ENCODE measurements at places on chromosomes 6 and 20.

- no peak for DNase-seq
Measured at GRCh38 chr6:93801101-93801847, 381.9 kb upstream of the EPHA7 start.

DNA sequence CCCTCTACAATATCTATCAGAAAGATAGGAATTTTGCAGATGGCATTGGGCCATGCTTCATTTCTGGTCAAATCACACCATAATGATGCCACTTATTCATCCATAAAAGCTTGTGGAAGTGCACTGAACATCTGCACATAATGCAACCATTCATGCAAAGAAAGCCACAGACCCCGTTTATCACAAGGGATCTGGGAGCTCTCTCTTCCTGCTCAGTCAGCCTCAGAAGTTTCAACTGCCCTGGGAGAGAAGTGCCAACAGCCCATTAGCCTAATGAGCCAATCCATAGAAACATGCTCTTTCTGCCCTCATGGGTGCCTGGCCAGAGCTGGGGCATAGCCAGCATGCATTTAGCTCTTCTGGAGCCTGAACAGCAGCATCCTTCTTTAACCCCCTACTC, 85.8 kb downstream of the SLC35F1 start:
- DNase-seq, result no peak

DNA sequence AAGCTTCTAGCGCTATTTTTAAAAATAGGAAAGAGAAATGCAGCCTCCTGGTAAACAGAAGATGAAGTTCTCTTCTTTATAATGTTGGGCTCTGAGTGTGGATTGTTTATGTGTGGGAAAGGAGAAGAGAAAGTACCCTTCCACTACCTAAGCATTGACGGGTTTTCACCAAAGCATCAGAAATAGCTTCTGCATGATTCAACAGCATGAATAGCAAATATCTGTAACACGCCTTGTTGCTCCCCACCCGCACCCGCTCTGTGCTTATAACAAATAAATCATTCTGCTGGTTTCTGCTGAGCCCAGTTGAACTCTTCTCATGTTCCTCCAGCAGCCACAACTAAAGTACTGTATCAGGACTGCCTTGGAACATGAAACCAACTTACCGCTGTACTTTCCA, 20.7 kb downstream of the TXLNB start:
- no peak for DNase-seq

DNA sequence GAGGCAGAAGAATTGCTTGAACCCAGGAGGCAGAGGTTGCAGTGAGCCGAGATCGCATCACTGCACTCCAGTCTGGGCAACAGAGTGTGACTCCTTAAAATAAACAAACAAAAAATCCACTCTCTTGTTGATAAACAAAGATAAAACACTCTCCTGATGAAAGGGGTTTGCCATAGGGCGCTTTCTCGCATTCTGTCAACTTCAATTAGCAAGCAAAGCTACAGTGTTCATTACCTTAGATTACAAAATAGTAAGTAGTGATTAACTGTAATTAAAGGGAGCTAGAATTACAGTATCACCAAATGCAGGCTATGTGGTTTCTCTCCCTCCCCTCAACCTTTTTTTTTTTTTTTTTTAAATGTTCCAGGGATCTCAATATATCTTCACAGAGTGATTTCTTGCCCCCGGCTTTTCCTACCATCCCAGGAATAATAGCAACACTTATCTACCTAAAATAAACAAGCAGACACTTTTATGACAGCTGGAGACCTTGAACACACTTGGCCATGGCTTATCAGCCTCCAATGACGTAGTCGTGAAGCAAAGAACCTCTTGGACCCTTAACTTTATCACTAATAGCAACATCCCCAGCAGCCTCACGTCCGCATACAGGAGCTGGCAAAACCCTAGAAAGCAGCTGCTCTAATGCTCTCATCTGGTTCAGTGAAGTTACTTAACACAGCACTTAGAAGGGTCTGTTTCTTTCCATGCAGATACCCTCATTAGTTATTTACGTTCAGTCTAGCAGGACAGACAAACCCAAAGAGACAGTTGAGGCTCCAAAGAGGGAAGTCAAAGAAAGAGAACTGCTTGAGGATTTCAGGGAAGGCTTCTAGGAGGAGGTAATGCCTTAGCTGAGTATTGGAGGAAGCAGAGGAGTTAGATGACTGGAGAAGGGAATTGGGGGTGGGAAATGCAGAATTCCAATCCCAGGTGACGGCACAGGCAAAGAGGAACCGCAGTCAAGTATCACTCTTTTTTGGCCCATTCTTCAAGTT, 37.9 kb upstream of the NEDD9 start:
- peak; percentile 72 for DNase-seq

GRCh38 chr20:3101737-3102574, 17.4 kb upstream of the AVP start:
- no peak for DNase-seq

GRCh38 chr6:1695546-1696462, 86.1 kb downstream of the FOXC1 start:
- peak; percentile 34 for DNase-seq

DNA sequence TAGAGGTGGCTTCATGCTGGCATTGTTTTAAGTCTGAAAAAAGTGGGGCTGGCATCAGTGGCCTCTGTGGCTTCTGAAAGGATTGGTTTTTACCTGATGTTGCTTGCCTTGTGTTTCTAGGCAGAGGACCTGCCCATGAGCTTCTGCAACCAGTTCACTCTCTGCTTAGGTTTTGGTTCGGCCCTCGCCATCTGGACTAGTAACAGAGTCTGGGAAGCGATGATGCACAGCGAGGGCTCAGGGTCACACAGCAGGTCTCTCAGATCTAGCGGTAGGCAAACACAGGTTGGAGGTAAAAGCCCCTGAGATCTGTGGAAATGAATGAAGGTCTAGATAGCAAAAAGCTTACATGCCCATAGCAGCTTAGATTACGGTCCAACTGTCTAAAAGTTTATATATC, 6.8 kb upstream of the RBL1 start:
- no peak for DNase-seq

DNA sequence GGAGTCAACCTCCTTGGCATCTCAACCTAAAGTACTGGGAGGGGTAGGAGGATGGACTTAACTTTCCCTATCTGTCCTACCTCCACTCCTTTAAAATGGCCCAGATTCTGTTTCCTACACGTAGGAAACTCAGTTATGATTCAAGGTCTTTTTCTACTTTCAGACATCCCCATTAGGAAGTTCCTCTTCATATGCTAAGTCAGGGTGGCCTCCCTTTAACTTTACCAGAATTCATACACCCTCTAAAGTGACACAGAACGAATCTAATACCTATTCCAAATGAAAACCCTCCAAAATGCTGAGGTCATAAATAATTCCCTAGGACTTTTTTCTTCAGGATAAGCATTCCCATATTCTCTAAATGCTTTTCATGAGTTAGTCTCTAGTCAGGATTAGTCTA, 15.6 kb downstream of the ARG1 start:
- DNase-seq, result no peak

- no peak for DNase-seq
Measured at GRCh38 chr6:138492113-138492512, 7.2 kb downstream of the NHSL1 start.

DNA sequence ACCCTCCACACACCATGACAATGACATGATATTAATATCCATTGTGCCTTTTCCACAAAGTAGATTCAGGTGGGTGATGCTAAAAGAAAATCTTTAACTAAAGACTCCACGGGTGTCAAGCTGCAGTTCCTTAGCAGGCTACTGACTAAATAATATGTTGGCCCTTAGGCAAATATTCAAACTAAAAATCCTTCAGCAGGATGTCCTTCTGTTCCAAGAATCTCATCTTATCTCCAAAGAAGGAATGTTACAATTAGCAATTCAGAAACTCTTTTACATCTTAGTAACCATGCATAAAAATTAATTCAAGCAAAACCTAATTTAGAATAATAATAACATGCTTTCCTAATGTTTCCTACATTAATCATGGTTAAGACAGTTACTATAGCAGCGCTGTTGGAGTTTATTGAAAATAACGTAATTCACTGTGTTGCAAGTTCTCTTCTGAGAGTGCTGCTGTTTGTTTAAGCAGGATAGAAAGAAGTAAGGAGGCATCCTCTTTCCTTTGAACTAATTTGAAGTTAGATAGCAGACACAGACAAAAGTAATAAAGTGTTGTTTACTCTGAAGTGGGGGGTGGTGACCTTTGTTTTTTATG, 414.8 kb upstream of the CDH4 start:
- no peak for DNase-seq

DNA sequence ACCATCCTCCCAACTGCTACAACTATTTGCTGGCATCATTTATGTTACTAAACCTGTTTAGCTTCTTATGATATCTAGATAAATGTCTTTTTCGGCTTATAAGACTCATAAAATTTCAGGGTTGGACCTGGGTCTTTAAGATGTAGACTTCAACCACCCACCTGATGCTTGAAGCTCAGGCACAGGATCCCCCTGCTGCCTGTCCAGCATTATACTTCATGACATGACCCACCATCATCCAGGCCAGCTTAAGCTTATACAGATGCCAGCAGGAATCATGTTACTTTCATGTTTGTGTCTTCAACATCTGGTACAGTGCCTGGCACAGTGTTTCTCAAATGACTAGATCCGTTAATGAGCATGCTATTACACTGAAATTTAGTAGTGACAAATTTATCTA, 47.4 kb downstream of the SLC17A5 start:
- no peak for DNase-seq

DNA sequence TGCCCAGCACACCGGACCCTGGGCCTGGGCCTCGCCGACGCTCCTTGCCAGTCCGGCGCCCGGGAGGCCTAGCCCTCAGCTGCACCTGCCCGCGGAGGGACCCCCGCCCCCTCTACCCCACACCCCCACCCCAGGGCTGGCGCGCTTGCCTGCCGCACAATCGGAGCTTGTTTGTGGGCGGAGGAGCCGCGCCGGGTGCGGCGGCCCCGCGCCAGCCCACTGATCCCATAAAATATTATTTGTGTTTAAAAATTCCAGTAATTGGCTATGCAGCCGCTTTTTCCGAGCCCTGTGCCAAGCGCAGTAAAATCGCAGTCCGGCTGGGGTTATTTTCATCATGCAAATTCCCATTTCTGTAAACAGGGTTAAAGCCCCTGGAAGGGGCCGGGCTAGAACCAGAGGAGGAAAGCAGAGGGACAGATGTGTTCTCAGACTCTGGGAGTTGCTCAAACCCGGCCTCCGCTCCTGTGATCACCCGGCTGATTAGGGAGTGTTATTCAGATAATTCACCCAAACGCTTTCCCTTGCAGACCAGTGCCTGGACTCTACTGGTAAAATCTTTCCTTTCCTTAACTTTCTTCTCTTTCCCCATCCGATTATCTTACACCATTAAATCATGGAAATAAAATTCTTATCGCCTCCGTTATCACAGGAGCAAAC, 93.1 kb downstream of the NCR2 start:
- DNase-seq, result peak; percentile 51

GRCh38 chr20:50522053-50522674, 12.0 kb downstream of the PTPN1 start:
- no peak for DNase-seq

DNA sequence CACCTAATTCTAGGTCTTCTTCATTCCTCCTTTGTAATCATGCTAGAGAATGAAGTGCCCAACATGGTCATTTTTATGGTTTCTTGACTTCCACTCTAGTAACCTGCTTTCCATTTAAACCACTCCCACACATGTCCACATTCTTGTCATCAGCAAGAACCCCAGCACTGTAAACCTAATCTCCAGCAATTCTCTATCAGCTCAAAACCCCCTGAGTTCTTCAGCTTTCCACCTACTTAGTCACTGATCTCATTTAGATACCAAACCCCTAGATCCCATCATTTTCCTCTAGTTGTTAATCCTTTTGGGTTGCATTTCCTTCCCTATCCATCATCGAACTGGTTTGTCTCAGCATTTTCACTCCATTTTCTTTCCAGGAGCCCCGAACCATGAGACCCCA, 49.7 kb downstream of the GOPC start:
- DNase-seq, result no peak

DNA sequence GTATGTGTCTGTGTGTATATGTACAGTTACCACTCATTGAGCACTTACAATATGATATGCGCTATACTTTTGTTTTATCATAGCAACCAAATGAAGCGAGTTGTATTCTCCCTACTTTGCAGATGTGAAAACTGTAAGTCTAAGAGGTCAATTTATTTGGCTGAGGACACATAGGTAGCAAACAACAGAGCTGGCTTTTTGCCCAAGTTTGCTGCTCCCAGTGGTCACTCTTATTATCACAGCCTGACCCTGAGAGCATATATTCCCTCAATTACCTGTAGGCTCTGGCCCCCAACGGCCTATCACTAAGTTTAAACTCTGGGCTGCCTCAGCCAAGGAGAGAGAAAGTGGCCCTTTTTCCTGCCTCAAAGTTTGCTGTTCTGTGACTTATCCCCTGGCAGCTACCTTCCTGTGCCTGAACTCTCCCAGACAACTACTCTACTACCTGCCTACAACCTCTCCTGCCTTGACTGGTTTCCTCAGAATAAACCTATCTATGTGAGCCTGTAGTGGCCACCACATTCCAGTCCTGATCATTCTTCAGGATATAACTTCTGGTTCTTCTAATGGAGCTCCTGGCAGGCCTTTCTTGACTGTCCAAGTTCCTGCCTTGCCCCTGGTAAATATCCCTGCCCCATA, 221.8 kb downstream of the FRK start:
- no peak for DNase-seq

- no peak for DNase-seq
Measured at GRCh38 chr20:57108742-57109570, 157.5 kb downstream of the BMP7 start.

GRCh38 chr20:21867353-21867752, 161.9 kb downstream of the PAX1 start:
- DNase-seq, result no peak

- DNase-seq, result no peak
Measured at GRCh38 chr6:79028641-79029314, 49.3 kb downstream of the PHIP start.

GRCh38 chr20:32189123-32189410, 18.5 kb downstream of the PLAGL2 start:
- no peak for DNase-seq

- no peak for DNase-seq
Measured at GRCh38 chr6:52180787-52181558, 5.2 kb upstream of the IL17A start.

- DNase-seq, result no peak
Measured at GRCh38 chr6:130674604-130675003, 152.6 kb upstream of the SMLR1 start.

DNA sequence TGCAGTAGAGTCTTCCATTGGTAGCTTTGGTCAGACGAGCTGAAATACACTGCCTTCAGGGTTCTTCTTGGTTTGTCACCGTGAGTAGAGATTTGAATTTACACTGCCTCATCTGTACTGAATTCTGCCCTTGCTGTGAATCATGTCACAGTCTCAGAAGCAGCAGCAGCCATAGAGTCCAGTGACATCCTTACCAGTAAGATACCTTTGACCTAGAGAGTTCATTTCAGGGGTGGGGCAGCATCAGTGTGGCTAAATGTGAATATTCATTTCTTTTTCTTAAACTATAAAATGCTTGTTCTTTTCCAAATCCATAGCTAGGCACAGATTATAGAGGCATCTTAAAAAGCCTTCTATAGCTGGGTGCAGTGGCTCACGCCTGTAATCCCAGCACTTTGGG, 150.8 kb upstream of the AKAP12 start:
- no peak for DNase-seq

- DNase-seq, result no peak
Measured at GRCh38 chr6:129835691-129836090, 25.4 kb downstream of the TMEM244 start.
